ENCODE measurements at places on chromosomes 6 and 20. TPM values are rescaled to one million over a fixed set of nuclear protein-coding genes. Genes with fewer than 3 reads are reported as not detected.

DNA sequence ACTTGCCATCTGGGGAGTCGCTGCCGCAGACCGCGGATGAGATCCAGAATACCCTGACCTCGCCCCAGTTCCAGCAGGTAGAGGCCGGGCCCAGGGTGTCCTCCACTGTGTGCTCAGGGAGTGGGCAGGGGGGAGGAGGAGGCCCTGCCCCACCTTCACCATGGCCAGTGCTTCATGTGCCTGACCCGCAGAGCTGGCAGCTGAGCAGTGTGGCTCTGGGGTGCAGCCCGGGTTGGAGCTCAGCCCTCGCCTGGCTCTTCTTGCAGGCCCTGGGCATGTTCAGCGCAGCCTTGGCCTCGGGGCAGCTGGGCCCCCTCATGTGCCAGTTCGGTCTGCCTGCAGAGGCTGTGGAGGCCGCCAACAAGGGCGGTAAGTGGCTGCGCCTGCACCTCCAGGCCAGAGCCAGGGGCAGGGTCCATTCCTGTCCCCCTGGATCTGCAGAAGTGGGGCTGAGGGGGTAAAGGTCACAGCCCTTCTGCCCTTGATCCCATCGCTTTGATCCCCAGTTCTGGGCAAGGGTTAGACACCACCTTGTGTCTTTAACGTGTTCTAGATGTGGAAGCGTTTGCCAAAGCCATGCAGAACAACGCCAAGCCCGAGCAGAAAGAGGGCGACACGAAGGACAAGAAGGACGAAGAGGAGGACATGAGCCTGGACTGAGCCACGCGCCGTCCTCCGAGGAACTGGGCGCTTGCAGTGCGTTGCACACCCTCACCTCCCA, 5.5 kb downstream of the ADRM1 start:
- H3K36me3 ChIP-seq: peaks cover 41% of the 10 kb centered on the region
- peaks cover 25% of the 10 kb centered on the region for H3K4me1 ChIP-seq
- DNase-seq: no peak
- H3K4me3 ChIP-seq: no peak overlapping the region
- H3K27me3 ChIP-seq: no peaks in the 10 kb centered on the region
- H3K27ac ChIP-seq: no peak overlapping the region

- no peak overlapping the region for H3K4me3 ChIP-seq
- no peak overlapping the region for H3K27ac ChIP-seq
- no peaks in the 10 kb centered on the region for H3K36me3 ChIP-seq
- no peak for DNase-seq
Observed at GRCh38 chr6:35490821-35491557, 5.9 kb downstream of the TEAD3 start.

DNA sequence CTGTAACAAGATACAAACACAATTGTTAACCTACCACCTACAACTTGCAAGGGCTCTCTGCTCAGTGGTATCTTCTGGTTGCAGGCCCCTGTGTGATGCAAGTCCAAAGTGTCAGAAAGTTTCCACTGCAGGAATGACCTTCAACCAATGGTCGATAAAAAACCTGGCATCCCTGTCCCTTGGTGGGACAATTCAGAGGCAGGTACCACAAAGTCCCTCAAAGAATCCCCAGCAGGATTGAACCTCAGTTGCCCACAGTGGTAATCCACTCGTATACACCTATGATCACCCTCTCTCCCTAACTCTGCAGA, 15.9 kb downstream of the GLO1 start:
- no peaks in the 10 kb centered on the region for H3K4me1 ChIP-seq
- H3K36me3 ChIP-seq: peaks cover 11% of the 10 kb centered on the region
- no peak overlapping the region for H3K27ac ChIP-seq
- no peak for DNase-seq
- no peaks in the 10 kb centered on the region for H3K27me3 ChIP-seq
- no peak overlapping the region for H3K4me3 ChIP-seq

DNA sequence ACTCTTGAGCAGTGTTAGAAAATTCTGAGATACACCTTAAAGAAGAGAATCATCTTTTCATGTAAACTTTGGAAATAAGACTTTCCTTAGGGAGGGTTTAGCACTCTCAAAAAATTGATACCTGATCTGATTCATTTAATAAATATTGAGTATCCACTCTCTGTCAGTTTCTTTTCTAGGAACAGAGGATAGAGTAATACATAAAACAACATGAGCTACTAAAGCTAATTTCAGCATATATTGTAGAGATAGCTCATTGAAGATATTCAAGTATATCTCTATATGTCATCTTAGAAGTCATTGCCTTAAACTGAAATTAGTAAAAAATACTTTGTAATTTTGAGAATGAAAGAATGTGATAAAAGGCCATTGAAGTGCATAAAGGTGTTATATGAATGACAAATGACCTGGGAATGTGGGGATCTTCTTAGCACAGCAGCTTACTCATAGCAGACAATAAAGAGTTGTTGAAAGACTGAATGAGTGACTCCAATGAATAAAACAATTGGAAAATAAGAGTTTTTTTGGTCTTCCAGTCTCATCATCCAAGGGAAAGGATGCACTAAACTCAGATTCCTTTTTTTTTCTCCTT, 29.2 kb downstream of the RHAG start:
- no peak overlapping the region for H3K4me3 ChIP-seq
- no peaks in the 10 kb centered on the region for H3K36me3 ChIP-seq
- no peak overlapping the region for H3K27ac ChIP-seq
- DNase-seq: no peak
- no peaks in the 10 kb centered on the region for H3K27me3 ChIP-seq
- H3K4me1 ChIP-seq: no peaks in the 10 kb centered on the region

DNA sequence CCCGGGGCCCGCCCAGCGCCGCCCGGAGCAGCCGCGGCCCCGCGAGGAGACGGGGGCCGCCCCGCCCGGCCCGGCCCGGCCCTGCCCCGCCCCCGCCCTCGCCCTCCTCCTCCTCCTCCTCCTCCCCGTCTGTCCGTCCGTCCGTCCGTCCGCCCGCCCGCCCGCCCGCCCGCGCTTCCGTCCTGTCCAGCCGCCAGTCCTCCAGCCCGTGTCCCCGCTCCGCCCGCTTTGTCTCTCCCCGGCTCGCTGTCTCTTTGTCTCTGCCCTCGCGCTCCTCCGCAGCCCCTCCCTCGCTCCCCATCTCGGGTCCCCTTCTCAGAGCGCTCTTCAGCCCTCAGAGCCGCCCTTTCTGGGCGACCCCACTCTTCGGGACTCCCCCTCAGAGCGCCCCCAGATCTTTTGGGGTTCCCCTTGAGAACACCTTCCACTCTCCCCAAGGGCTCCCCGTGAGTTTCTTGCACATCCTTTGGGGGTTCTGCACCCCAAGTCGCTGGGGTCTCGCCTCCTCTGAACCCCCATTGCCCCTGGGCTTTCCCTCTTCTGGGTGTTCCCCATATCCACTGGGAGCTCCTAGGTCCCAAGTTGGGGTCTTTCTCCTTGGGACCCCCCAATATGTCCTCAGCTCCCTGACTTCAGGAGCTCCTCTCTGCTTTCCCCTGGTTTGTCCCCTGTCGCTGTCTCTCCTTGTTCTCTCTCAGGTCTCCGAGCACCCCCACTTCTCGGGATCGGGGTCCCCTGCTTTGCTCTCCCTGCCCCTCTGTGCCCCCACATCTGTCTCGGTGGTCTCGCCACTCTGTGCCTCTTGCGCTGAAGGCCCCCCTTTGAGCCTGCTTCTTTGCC, 79.5 kb upstream of the MYL9 start:
- peak overlapping the region; percentile 64 for H3K4me3 ChIP-seq
- no peaks in the 10 kb centered on the region for H3K27me3 ChIP-seq
- no peaks in the 10 kb centered on the region for H3K36me3 ChIP-seq
- peaks cover 58% of the 10 kb centered on the region for H3K4me1 ChIP-seq

The TFAP2D gene
- total RNA-seq: not detected

DNA sequence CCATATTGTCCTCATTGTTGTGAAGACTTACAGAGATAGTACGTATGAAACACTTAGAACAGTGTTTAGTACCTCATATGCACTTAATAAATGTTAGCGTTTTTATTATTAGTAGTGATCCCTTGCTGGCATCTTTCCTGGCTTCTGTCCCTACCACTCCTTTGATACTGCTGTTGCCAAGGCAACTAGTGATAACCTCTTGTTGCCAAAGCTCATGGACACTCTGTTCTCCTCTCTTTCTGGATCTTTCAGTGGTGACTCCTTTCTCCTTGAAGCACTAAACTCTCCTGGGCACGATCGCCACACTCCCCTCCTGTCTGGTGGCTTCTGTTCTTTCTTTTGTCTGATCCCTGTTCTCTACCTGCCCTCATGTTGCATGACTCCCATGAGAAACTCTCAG, 83.5 kb downstream of the FOXO3 start:
- H3K27ac ChIP-seq: no peak overlapping the region
- H3K27me3 ChIP-seq: no peaks in the 10 kb centered on the region
- H3K4me3 ChIP-seq: no peak overlapping the region
- no peak for DNase-seq

DNA sequence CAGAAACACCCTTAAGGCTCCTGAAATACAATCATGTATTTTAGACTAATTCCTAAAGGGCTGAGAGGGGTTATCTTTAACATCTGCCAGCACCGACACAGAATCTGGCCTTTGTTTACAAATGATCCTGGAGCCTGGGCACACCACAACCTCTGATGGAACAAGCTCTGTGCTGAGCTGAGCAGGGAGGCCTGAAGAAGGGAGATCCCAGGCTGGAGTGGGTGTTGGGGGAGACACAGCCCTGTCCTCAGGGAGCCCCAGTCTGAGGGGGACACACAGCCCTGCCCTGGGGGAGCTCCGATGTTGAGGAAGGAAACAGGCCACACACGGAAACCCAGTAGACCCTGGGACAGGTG, 130.5 kb downstream of the VEGFA start:
- no peaks in the 10 kb centered on the region for H3K4me1 ChIP-seq
- no peak overlapping the region for H3K27ac ChIP-seq
- H3K27me3 ChIP-seq: no peaks in the 10 kb centered on the region
- no peak for DNase-seq
- no peak overlapping the region for H3K4me3 ChIP-seq

- no peak overlapping the region for H3K4me3 ChIP-seq
- H3K4me1 ChIP-seq: peaks cover 8% of the 10 kb centered on the region
- H3K36me3 ChIP-seq: no peaks in the 10 kb centered on the region
- no peak for DNase-seq
Observed at GRCh38 chr6:1313767-1314503, 2.0 kb downstream of the FOXQ1 start.

GRCh38 chr20:2387180-2387577, 6.5 kb downstream of the TGM6 start:
- H3K4me1 ChIP-seq: no peaks in the 10 kb centered on the region
- no peak for DNase-seq
- no peak overlapping the region for H3K4me3 ChIP-seq
- H3K27ac ChIP-seq: no peak overlapping the region

- H3K27ac ChIP-seq: no peak overlapping the region
- H3K36me3 ChIP-seq: no peaks in the 10 kb centered on the region
- DNase-seq: no peak
- no peaks in the 10 kb centered on the region for H3K4me1 ChIP-seq
- peaks cover 2% of the 10 kb centered on the region for H3K27me3 ChIP-seq
Observed at GRCh38 chr6:151297886-151298285, 58.1 kb downstream of the AKAP12 start.

DNA sequence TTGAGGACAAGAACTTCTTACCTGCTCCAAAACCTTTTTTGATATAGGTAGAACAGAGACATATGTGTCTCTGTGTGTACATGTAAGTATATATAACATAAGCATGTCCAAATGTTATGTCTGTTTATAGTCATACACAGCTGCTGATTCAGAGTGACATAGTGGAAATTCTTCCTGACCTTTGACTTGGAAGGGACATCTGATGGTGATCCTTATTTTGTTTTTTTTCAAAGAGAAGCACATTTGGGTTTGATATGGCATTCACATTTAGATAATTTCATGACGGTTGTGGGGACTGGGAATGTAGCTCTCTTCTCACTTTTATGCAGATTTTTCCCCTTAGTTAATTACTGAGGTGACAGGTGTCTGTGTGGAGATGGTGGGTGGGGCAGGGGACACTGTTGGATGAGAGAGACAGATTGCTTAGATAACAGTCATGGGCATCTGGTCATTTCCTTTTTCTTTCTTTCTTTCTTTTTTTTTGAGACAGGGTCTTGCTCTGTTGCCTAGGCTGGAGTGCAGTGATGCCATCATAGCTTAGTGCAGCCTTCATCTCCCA, 39.0 kb downstream of the FARS2 start:
- peaks cover 16% of the 10 kb centered on the region for H3K4me1 ChIP-seq
- H3K4me3 ChIP-seq: no peak overlapping the region
- H3K36me3 ChIP-seq: no peaks in the 10 kb centered on the region
- no peak overlapping the region for H3K27ac ChIP-seq
- DNase-seq: no peak
- no peaks in the 10 kb centered on the region for H3K27me3 ChIP-seq

The SLC26A8 gene
- total RNA-seq: not detected

DNA sequence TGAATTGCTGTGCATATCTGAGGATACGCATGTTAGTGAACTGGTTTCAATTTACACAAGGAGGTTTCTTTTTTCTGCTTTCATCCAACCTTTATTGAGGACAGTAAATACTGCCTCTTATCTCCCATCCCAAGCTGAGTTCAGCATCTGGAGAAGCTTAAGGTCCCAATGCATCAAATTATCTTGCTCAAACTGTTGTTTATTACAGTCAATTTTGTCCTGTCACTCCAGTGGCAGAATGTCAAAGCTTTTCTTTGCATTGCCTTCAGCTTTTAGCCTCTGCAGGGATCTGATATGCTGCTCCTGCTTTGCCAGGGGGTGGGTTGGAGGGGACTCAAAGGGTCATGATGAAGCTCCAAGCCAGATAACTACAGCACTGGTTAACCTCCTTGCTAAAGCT, 435.4 kb upstream of the SOX4 start:
- H3K4me3 ChIP-seq: no peak overlapping the region
- peaks cover 8% of the 10 kb centered on the region for H3K4me1 ChIP-seq
- no peak for DNase-seq
- H3K27me3 ChIP-seq: no peaks in the 10 kb centered on the region
- no peak overlapping the region for H3K27ac ChIP-seq

The SLC22A23 gene
- total RNA-seq: 0.79 TPM

DNA sequence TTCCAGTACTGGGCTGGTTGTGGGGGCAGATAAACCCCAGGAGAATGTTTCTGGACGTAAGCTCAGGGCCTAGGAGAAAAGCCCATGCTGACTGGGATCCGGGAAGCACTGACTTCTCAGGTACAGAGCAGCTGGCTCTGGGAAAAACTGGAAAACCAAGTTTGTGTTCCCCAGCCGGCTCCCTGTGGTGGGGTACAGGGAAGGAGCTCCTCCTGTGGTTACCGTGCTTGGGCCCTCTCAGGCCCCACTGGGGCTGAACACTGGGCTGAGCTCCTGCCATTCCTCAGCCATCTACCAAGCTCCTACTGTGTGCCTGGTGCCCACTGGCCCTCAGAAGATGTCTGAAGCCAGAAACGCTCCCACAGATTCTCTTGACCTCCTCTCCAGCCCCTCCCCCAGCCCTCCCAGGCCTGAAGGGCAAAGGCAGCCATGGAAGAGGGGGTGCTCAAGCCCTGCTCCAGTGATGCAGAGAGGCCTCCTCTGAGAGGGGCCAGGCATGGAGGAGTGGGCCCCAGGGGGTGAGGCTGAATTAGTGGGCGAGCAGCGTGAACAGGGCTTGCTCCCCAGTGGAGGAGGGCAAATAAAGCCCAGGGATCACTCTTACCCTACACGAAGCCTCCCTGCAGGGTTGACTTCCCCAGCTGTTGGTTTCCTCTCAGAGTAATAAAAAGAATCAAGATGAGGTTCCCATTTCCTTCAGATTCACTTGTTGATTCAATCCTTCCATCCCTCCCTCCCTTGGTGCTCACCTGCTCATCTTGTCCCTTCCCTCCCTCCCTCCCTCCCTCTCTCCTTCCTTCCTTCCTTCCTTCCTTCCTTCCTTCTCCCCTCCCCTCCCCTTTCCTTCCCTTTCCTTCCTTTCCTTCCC, 100.0 kb downstream of the VEGFA start:
- H3K4me1 ChIP-seq: no peaks in the 10 kb centered on the region
- no peak for DNase-seq
- H3K27me3 ChIP-seq: no peaks in the 10 kb centered on the region
- H3K4me3 ChIP-seq: no peak overlapping the region

GRCh38 chr6:69542494-69542893, 254.3 kb downstream of the LMBRD1 start:
- DNase-seq: no peak
- H3K27me3 ChIP-seq: no peaks in the 10 kb centered on the region
- H3K36me3 ChIP-seq: no peaks in the 10 kb centered on the region
- H3K27ac ChIP-seq: no peak overlapping the region
- no peak overlapping the region for H3K4me3 ChIP-seq

Data from natural killer cell (primary cell).